ENCODE measurements at places on chromosomes 5 and 9.
A peak's percentile ranks its signal among the peaks of the same experiment; 100 is the strongest.

DNA sequence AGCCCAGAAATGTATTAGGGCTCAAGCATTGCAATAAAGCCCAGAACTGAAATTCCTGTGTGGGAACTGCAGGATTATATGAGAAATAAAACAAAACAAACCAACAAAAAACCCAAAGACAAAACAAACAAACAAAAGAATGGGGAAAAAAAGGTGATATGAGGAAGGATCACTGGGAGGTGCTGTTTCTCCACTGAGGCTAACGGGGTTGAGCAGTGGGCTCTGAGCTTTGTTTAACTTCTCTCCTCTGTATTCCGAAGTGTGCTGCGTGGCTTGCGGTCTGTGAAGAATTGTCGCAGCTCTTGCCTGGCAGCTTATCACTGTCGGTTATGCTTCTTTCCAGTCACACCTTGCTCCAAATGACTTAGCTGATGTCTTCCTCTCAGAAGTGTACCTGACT lies 106.3 kb downstream of the TENT4A start:
- DNase-seq = no peak

GRCh38 chr5:113274836-113275414 lies 159.9 kb downstream of the TSSK1B start:
- no peak for DNase-seq

DNA sequence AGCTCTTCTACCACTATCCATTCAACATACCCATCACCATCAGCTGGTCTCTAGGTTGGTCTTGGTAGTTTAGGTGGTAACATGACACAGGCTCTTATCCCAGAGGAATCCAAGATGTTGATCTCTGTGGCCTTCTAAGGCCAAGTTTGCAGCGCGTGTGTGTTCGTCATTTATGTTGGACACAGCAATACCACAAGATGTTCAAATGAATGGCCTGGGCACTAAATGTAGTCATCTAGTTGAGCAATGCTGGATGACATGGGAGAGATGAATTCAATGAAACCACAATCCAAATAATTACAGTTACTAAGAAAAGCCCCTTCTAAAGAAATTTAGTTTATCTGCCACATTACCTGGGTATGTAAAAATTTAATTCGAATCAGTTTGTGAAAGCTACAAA lies 292.4 kb downstream of the MRPS30 start:
- no peak for DNase-seq

- DNase-seq = no peak
Observed at GRCh38 chr5:27906931-27907601, 868.7 kb upstream of the CDH9 start.

GRCh38 chr5:114152656-114153360 lies 209.1 kb upstream of the KCNN2 start:
- no peak for DNase-seq

DNA sequence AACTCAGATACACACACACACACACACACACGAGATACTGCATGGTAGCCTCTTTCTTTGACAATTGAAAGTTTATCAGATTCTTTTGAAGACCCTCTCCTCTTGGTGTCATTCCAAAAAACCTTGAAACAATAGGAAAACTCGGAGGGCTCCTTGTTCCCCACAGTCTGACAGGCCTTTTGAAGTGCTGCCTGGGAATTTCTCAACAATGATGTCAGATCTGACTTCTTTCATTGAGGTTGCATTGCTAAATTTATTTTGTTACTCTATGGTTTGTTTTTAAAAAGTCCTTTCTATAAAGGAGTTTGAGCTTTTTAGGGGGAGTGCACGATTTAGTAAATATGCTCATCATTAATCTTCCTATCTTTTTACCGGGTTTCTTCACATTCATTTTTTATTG lies 583.9 kb downstream of the SEMA5A start:
- DNase-seq = no peak

- no peak for DNase-seq
Observed at GRCh38 chr5:37005252-37005651, 128.7 kb downstream of the NIPBL start.

DNA sequence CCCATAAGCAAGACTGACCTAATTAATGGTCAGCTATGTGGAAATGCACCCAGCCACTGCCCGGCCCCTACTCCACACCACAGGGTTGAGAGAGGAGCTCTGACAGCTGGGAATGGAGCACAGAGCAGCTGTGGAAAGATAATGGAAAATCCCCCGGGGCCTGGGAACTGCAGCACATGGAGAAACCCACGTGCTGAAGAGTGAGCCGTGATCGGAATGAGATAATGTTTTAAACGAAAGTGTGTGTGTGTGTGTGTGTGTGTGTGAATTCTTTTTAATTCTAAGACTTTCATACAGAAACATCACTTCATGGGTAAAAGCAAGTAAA lies 13.1 kb upstream of the SLC12A7 start:
- DNase-seq = no peak

- no peak for DNase-seq
Observed at GRCh38 chr9:121450241-121450640, 49.4 kb downstream of the GGTA1 start.

DNA sequence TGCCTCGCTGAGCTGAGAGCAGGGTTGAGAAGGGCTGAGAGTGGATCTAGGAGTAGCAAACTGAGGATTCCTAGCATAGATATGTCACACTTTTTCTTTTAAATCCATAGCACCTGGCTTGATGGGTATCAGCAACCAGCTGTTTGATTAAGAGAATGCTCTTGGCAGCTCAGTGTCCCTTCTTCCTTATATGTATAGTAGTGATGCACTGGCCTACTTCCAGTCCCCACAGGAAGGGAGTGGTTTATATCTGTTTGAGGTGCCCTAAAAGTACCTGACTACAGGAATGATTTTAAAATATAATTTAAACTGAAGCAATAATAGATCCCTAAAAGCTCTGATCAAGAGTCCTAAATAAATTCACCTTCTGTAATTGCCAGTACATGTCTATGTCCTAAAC lies 546.8 kb upstream of the ZNF608 start:
- no peak for DNase-seq

- DNase-seq = no peak
Observed at GRCh38 chr9:71854811-71855210, 56.2 kb downstream of the ABHD17B start.

- no peak for DNase-seq
Observed at GRCh38 chr5:30749971-30750370, 443.5 kb upstream of the CDH6 start.

GRCh38 chr5:107990881-107991810 lies 320.4 kb upstream of the EFNA5 start:
- DNase-seq = no peak

DNA sequence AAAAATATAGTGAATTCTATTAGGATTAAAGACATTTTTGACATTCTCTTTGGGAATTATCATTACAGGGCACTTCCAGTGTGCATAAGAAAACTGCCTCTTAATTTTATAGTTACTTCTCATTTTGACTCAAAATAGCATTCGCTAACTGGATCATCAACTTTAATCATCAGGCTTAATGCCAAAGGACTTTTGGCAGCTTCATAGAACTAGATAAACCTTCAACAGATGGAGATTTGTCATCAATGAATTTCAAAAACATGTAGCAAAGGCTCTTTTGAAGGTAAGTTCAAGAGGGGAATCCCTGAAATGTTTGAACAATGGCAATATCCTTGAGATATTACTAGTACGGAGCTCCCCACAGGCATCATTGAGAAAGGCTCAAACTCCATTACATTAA lies 447.2 kb downstream of the PDE4D start:
- DNase-seq = no peak

DNA sequence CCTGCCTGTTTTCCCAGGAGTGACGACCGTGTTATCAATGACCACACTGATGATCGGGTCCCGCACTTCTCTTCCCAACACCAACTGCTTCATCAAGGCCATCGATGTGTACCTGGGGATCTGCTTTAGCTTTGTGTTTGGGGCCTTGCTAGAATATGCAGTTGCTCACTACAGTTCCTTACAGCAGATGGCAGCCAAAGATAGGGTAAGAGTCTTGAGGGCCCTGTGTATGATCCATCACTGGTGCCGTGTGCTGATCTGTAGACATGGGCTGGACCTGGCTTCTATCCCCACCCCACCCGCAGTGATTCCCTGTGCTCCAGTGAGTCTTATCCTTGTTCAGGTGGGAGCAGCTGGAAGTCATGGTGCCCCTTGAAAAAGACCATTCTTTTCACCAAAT lies 26.0 kb downstream of the GABRP start:
- DNase-seq = no peak

- DNase-seq = no peak
Observed at GRCh38 chr9:27282269-27282668, 14.7 kb downstream of the EQTN start.

DNA sequence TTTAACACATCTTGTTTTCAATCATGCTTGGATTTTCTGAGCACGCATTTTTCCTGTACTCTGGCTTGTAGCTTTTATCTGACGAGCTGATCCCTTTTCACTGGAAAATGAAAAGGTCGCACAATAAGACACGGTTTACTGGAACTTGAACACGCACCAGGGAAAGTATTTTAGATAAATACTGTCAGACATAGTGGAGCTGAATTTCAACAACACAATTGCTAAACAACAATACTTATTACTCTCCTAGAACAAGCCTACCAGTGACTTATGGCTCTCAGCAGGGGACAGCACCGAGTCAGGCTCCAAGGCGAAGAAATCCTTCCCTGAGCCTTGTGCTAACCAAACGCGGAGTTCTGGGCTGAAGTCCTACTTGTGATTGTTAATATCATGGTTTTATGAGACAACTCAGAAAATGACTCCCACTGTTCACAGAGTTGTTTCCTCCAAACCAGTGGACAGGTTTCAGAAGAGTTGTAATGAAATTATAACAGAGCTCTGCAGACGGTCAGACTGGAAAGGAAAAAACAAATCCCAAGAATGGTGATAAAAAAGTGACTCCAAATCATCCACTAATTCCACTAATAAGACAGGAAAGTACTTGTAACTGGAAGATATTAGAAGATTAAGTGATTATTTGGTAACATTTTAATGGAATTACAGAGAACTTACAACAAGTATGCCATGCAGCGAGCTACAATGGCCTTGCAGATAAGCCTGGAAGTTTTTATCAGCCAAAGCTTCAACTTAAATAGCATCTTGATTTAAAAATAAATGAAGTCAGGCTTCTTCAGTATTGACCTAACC lies 359.6 kb downstream of the EBF1 start:
- no peak for DNase-seq

- DNase-seq = no peak
Observed at GRCh38 chr9:114774524-114774923, 31.3 kb downstream of the TNFSF15 start.

DNA sequence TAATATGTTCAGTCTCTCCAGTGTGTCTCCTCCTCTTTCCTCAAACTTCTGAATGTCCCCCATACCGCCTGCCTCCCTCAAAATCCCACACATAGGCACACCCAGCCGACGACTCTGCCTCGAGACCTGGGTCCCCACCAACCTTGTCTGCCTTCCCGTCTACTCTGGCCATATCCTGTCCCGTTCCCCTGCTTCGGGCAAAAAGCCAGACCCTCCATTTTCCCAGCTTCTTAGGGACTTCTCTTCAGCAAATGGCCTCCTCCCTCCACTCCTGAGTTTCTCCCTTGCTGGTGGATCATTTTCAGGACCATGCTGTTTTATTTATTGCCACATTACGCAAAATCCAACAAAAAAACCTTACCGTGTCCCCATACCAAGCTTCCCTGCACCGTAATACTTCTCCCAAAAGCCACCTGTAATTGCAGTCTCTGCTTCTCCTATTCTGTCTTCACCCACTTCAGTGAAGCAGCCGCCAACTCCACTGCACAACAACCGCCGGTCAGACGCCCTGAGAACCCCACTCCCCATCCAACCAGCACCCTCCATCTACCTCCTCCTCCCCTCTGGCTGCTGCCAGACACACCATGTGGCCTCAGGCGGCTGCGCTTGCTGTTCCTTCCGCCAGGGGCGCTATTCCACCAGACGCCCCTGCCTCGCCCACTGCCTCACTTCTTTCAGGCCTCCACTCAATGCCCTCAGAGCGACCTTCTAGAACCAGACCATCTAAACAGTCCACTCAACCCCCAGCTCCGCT lies 117.0 kb downstream of the TRPM6 start:
- peak; percentile 39 for DNase-seq

- DNase-seq = no peak
Observed at GRCh38 chr5:23332650-23333251, 174.7 kb upstream of the PRDM9 start.

DNA sequence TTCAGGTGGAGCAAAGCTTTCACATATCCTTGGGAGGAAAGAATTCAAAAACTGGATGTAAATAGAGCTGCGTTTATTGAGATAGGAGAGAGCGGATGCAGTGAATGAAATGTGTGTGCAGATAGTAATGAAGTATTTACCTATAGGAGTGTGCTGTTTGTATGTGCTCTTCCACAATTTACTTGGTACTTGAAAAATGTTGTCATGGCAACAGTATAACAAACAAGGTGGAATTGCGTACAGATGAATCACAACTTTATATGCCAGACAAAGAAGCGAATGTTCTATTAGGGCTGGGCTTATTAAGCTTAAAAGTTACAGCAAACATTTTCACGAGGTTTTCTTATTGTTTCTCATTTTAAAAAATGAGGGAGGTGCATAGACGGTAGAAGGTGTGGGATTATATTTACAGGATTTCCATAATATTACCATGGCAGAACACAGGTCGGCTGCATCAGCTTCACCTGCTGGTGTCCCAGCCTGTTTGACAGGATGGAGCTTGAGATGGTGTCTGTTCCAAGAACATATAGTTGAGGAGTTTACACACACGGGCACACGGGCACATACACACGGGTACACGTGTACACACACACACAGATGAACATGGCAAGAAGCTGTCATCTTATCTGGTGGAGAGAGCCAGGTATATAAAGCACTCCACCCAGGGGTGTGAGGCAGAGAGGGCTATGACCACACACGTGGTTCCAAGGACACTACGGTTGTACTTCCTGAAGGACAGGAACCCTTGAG lies 155.7 kb downstream of the RMI1 start:
- no peak for DNase-seq

- no peak for DNase-seq
Observed at GRCh38 chr9:91896513-91897121, 53.4 kb downstream of the ROR2 start.

GRCh38 chr9:38671372-38671731 lies 48.6 kb downstream of the FAM240B start:
- no peak for DNase-seq

- DNase-seq = no peak
Observed at GRCh38 chr5:657570-657969, 35.6 kb downstream of the TPPP start.

DNA sequence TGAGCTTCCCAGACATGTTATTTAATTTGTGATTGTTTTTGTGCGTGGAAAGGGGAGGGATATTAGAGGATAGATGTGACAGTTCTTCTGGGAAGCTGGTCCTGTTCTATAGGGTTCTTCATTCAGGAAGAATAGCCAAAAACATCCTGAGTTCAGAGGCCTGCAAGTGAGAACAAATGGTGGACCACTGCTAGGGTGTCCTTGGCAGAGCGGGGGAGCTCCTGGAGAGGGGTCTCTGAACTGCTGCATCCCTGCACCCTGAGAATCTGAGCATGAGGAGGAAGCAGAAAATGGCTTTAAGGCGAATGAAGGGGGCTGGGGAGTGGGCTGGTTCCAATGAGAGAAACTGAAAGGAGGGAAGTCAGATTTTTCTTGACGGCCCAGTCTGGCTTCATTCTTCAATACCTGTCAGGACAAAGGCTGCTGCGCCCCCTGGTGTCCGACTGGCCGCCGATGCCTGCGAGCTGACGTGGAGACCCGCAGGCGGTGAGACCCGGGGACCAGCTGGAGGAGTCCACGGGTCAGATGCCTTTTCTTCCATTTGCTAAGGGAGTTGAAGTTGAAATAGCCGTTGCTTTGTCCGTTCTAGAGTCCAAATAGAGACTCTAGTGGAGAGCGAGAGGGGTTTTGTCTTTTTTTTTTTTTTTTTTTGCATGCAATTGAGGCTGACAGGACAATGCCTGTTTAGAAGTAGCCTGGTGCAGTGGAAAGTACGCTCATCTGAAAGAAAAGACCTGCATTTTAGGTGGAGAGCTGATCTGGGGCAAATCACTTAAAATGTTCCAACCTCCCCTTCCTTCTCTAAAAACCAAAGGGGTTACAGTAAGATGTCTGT lies 39.5 kb upstream of the NFIB start:
- DNase-seq = peak; percentile 87

Data from stimulated activated naive CD8-positive, alpha-beta T cell treated with anti-CD3 and anti-CD28 coated beads, Interleukin-15, Interleukin-2, amounts not matched to agents 100 U/mL and 50 U/mL, for 24 hours (primary cell).